ENCODE measurements at places on chromosomes 4 and X.

- no peak for DNase-seq
These were observed 65.0 kb downstream of the PHEX start for GRCh38 chrX:22097012-22097694.

DNA sequence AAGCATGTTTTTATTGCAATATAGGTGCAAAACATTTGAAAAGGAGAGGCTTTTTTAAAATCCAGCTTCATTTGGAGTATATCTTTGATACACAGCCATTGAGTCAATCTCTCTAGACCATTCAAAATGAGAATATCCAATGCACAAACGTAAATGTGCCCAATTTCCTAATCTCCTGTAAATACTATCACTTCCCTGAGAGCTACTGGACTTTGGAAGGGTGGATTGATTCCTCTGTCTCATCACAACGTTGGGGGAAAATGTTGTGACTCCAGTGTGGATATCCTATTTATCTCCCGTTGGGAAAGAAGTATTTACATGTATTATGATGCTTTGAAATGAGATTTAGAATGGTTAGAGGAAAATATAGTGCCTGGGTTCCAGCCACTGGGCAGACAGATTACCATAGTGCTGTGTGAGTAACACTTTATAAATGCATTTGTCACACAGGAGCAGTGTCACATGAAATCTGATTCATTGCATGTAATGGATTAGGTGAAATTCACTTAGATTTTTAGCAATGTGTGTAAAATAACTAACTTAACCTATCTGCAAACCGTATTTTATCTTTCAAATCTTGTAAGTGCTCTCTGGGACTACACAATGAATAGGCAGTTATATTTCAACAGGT is 64.4 kb upstream of the VCX3A start:
- DNase-seq = no peak

- DNase-seq = no peak
These were observed 73.0 kb downstream of the AFF1 start for GRCh38 chr4:87007528-87008446.

GRCh38 chrX:129653181-129653970 is 1.4 kb downstream of the APLN start:
- DNase-seq = no peak

DNA sequence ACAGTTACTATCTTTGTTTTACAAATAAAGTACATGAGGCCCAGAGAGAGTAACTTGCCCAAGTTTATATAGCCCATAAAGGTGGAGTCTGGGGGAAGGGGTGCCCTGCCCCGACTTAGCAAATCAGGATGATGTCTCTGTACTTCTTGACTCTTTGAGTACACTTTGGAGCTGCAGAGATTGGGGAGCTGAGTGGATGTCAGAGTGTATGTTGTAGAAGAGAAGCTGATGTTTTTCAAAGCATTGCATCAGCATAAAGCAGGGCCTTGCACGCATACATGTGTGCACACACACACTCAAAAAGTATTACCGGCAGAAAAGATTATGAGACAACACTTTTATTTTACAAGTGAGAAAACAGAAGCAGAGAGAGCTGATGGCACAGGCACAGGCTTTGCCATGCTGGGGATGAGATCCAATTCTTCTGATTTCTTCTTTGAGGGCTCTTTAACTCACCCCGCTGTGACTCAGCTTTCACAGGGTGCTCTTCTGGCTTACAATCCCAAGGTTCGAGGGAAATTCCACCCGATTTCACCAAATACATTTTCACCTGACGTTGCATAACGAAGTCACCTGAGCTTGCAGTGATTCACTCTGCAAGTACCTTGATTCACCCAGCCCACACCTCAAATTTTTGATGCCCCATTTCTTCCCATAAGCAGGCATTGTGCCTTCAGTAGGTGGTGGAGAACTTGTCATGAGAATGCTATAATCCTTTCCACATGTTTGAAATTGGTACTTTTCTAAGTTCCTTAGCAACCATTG is 292.8 kb upstream of the BOD1L1 start:
- no peak for DNase-seq

GRCh38 chrX:34634349-34634748 is 22.7 kb downstream of the TMEM47 start:
- DNase-seq = no peak

DNA sequence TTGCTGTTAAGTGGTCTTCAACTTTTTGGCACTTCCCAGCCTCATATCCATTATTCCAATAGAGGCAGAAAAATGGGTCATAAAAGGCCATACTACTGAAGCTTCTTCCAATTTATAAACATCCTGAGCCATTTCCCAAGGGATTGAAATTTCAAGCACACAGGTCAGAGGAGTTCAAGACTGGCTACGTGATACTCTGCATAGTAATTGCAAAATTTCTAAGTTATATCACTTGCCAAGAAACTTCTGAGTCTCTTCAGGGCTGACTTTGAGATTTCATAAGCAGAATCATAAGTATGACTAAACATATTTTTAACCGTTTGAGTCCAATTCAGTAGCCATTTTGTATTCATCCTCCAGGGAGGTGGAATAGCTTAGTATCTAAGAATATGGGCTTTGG is 75.6 kb upstream of the RXFP1 start:
- no peak for DNase-seq

GRCh38 chr4:104728380-104729122 is 233.9 kb upstream of the CXXC4 start:
- DNase-seq = peak; percentile 32

- DNase-seq = no peak
These were observed 766.6 kb downstream of the FAT4 start for GRCh38 chr4:126081336-126081735.

DNA sequence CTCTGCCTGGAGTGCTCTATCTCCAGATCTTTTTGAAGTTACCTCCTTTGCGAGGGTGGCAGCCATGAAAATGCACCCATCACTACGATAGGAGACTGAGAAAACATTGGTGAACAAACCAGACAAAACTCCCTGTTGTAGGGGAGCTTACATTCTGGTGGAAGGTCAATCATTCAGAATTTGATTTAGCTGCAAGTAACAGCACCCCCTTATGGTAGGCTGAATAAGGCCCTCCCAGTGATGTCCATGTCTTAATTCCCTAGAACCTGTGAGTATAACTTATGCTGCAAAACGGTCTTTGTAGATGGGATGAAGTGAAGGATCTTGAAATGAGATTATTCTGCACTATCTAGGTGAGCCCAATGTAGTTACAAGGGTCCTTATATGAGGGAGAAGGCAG is 5.6 kb upstream of the TEC start:
- no peak for DNase-seq

GRCh38 chr4:2839060-2839459 is 4.6 kb upstream of the ADD1 start:
- no peak for DNase-seq

- no peak for DNase-seq
These were observed 285.6 kb downstream of the TENM3 start for GRCh38 chr4:182528819-182529218.

DNA sequence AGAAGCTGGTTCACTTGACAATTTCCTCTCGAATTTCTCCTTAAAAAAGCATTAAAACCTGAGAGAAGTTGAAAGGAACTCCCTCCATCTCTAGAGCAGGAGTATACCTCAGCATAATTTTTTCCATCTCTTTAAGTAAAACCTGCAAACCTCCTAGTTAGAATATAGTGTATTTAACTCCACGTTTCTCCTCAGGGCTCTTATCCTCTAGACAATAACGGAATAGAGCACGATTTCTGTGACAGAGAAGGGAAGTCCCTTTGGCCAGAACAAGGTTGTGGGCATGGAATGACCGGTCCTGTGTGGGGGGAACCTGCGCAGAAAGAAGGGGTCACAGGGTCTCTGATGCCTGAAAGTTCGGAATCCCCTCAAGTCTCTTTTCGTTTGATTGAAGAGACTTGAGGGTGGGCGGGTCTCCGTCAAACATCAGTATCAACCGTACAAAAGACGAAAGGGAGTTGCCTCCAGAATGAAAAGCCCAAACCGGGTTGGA is 697 bp downstream of the ZNF280C start:
- DNase-seq = no peak

DNA sequence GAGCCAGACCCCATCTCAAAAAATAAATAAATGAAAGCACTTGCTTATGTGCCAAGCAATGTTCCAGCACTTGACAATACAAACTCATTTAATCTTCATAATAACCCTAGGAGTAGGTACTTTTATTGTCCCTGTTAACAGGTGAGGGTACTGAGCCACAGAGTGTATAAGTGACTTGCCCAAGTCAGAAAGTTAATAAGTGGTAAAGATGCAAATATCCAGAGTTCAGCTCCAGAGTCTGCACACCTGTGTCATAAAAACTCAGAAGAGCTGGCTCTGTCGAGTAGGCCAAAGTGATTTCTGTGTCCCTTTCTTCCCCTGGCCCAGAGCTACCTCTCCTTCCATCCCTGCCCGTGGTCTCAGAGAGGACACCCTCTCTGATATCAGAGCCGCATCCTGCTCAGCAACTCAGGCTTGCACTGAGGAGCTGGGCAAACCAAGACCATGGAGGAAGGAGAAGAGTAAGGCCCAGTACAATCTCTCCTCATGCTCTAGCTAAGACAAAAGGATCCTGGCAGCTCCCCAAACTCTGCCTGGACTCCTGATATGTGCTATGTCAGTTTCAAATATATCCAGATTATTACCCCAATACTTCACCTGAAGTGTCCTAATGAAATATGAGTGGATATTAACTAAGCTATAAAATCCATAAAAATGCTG is 136.3 kb downstream of the HS6ST2 start:
- no peak for DNase-seq

- no peak for DNase-seq
These were observed 37.3 kb downstream of the NUDT11 start for GRCh38 chrX:51459125-51459524.

GRCh38 chr4:1055721-1056590 is 44.5 kb downstream of the FGFRL1 start:
- DNase-seq = no peak

- no peak for DNase-seq
These were observed 75.8 kb downstream of the ADAM29 start for GRCh38 chr4:174993916-174994315.

Data from T1000 (cell line).